ENCODE measurements at places on chromosomes 5 and 9.

DNA sequence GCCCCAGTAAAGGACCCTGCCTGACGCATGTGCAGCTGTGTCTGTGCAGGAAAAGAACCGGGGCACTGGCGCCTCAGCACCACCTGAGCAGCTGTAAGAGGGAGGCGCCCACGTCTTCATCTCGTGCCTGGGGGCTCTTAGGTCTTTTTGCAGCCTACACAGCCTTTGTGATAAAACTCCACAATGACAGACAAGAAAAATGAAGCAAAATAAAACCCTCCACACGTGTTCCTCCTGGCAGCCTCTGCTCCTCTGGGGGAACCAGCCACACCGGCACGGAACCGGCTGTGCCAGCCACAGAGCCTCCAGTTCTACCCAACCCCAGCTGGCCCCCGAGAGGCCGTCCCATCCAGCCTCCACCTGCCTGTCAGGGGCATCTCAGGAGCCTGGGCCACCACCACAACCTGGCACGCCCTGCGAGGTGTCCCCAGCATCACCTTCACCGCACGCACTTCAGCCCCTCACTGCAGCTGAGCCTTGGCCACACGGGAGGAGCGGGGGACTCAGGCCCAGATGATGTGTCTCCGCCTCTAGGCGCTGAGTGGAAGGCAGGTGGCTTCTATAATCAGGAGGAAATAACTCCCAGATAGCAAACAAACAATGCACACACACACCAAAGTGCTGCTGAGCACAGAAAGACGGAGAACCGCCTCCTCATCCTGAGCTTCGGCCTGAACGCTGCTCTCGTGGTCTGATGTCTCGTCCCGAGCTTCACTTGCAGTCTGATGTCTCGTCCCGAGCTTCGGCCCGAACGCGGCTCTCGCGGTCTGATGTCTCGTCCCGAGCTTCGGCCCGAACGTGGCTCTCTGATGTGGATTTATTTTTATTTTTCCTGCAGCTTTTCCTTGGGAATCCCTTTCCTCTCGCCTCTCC lies 28.6 kb upstream of the NSMF start:
- DNase-seq = no peak

GRCh38 chr9:87517732-87518131 lies 20.1 kb downstream of the DAPK1 start:
- no peak for DNase-seq

DNA sequence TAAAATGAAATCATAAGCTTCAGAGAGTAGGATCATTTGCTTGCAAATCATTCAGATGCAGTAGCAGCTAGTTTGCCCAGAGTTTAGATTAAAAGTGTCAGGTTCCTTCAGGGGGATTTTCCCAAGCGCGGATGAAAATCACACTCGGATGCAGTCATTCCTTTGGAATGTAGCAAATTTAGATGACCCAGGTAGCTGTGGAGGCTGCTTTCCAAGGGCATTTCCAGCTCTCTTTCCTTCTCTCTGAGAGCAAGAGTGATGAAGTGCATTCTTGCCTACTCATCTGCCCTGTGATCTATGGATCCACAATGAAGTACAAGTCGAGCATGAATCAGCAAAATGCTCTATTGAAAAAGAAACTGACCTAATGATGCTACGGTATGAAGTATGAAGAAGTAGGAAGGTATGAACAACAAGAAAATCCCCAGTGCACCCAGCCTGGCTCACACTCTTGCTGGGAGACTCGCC lies 200.2 kb downstream of the PLK2 start:
- no peak for DNase-seq

GRCh38 chr5:72417333-72418062 lies 89.7 kb downstream of the ZNF366 start:
- no peak for DNase-seq
